ENCODE measurements at places on chromosomes 1 and 21.

- DNase-seq = no peak
These were observed 17.2 kb upstream of the FOXO6 start for GRCh38 chr1:41343790-41344699.

- DNase-seq = no peak
These were observed 58.8 kb downstream of the ATP6V1G3 start for GRCh38 chr1:198481661-198482060.

- no peak for DNase-seq
These were observed 165.3 kb downstream of the TOMM20 start for GRCh38 chr1:234963180-234963903.

GRCh38 chr1:183876309-183876708, 71.4 kb downstream of the RGL1 start:
- no peak for DNase-seq

DNA sequence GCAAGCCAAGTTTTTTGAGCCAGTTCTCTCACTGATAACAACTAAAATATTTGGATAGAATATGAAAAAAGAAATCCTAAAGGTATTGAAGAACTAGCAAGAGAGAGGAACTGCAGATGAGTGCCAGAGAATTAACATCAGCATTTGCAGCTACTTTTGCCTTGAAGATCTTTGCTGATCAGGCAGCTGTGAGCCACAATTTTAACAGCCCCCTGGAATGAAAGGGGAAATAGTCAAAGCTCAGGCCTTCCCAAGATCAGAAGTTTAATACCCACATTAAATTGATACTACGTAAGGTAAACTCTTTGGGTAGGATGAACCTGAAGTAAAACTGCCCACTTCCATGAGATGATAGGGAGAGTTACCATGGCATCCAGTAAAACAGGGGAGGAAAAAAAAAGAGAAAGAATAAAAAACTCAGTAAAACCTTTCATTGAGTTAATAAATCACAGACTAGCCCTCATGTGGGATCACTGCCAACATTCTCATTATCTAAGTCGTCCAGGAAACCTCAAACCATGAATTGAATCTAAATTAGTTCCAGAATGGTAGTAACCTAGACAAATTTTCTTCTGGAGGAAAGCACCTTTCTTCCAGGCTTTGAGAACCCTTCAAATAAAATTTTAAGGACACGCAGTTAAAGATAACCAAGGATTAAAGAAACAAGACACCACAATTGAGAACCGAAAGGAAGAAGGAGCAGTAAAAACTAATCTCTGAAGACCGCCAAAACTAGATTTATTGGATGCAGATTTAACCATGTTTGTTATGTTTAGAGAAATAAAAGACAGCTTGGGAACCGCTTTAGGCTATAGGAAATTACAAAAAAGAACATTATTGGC, 28.3 kb downstream of the SCP2 start:
- DNase-seq = no peak

- peak; percentile 95 for DNase-seq
These were observed 53.8 kb downstream of the IER5 start for GRCh38 chr1:181142096-181142958.

DNA sequence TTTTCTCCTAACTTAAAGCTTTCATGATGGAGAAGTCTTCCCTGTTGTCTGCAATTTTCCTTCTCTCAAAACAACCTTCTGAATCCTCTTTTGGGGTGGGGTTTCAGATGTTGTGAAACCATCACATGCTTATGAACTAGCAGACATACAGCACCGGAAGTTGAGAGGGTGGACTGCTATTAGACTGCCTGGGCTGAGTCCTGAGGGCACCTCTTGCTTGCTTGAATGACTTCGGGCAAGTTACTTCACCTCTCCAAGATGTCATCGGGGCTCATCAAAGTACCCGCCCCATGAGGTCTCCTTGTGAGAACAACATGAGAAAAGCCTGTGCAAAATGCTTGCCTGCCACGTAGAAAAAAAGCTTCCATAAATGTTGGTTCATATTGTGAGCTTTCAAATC, 89.6 kb downstream of the CCDC185 start:
- DNase-seq = no peak

DNA sequence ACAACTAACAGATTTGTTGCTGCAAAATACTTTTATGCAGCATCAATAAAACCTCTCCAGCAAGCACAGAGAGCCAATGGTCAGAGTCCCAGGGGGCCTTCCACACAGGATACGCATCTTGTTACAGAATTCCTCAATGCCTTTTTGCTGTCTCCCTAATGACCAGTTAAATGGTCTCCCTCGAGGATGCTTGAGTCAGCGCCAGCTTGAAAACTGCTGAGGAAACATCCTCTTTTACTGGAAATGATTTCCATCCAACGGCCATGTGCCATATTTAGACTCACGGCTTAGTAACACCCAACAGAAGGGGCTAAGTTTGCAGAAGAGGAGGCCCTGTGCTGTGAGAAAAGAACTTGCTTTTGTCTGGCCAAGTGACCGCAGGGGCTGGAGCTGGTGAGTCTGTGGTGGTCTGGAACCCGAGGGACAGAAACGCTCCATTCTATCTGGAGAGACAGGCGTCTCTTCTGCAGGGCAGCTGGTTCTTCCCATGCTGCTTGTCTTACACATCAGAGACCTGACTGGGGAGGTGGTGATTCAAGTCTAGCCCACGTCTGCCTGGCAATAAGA, 496.4 kb downstream of the SETD4 start:
- no peak for DNase-seq

GRCh38 chr1:171212607-171213351, 27.7 kb downstream of the FMO2 start:
- DNase-seq = no peak

GRCh38 chr21:27580276-27580675, 613.4 kb upstream of the ADAMTS5 start:
- DNase-seq = no peak

DNA sequence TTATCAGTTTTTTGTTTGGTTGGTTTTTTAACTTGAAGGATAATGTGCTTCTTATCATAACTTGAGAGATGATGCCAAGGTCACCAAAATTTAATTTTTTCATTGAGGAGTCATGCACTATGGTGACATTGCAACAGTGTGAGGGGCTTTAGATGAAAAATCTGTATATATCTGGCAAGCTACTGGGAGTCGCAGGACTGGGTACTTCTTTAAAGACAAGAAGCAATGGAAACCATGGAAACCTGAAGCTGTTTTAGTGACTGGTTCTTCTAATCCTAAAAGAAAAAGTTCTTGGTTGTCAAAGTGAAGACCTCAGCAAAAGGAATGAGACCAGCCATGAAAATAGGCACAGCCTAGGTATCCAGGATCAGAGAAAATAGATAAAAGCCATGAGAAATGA, 31.1 kb downstream of the ZC3H11B start:
- DNase-seq = no peak

DNA sequence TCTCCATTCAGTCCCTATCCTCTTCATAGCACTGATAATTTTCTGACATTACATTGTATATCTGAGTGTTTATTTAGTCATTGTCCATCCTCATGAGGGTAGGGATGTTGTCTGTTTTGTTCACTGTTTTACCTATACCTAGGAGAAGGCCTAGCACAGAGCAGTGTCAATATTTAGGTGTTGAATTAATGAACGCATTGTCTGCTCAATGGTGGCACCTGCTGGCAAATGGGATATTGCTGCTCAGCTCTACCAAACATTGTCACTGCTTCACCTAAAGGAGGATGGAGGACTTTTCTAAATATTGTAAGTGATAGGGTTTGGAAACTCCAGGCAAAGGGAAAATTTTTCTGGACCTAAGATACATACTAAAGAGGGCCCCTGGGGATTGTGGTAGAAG, 243.9 kb downstream of the RRAGC start:
- DNase-seq = no peak

DNA sequence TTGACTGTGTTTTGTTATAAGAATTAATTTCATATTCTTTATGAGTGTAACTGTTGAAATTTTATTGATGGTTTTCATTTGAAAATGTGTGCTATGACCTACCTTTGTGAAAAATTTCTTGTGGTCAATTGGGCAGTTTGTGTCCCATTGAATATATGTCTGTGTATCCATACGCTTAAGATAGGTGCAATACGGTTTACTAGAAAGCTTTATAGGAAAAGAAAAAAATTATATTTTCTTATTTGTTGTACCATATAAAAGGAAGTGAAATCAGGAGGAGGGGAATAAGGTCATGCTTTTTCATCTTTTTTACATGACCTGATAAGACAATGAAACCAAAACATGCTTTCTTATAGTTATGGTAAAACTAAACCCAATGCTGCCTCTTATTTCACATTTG, 807.7 kb downstream of the USP25 start:
- DNase-seq = no peak
